ENCODE measurements at places on chromosomes 1 and 21.
A peak's percentile ranks its signal among the peaks of the same experiment; 100 is the strongest.

GRCh38 chr1:109802901-109803561, 39.3 kb upstream of the EPS8L3 start:
- DNase-seq = no peak

- no peak for DNase-seq
Observed at GRCh38 chr1:239262538-239262937, 123.8 kb upstream of the CHRM3 start.

DNA sequence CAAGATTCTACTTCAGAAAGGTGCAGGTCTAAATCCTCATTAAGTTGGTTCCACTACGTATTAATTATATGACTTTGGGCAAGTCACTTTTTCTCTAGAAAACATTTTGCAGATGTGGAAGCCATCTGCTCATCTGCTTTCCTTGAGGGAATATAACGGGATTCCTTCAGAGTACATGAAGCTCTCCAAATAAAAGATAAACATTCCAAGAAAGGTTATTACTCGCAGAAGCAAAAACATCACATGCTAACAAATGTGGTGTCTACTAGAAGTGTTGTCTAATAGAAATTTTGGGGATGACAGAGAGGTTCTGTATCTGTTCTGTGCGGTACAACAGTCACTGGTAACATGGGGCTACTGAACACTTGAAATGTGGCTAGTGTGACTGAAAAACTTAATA, 60.2 kb downstream of the NIBAN1 start:
- DNase-seq = no peak

DNA sequence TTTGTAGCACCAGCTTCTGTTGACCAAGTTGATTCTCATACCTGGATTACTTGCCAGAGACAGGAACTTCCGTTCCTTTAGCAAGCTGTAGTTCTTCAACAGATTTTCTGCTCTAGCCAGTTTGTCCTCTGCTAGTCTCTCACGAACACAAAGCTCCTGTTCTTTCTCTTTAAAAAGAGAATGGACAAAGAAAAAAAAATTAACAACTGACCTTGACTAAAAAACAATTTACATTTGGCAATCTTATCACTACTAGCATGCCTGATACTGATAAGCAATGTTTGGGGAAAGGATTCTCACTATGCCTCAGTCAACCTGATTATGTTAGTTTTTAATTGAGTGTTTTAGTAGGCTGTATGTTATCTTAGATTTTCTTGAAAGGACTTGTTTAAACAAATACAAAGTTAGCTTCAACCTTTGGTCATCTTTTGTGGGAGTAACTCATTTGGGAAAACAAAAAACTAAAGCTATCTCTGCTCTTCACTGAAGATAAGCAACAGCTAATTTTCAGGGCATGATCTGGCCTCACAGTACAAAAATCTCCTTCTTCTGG, 8.3 kb downstream of the NEK2 start:
- no peak for DNase-seq

GRCh38 chr1:41361495-41362356, 492 bp downstream of the FOXO6 start:
- DNase-seq = peak; percentile 26

- no peak for DNase-seq
Observed at GRCh38 chr1:175784831-175785230, 41.4 kb upstream of the TNR start.

- no peak for DNase-seq
Observed at GRCh38 chr1:188128761-188129160, 1300.0 kb downstream of the PLA2G4A start.

- DNase-seq = peak; percentile 47
Observed at GRCh38 chr1:156927215-156928042, 7.0 kb downstream of the LRRC71 start.

DNA sequence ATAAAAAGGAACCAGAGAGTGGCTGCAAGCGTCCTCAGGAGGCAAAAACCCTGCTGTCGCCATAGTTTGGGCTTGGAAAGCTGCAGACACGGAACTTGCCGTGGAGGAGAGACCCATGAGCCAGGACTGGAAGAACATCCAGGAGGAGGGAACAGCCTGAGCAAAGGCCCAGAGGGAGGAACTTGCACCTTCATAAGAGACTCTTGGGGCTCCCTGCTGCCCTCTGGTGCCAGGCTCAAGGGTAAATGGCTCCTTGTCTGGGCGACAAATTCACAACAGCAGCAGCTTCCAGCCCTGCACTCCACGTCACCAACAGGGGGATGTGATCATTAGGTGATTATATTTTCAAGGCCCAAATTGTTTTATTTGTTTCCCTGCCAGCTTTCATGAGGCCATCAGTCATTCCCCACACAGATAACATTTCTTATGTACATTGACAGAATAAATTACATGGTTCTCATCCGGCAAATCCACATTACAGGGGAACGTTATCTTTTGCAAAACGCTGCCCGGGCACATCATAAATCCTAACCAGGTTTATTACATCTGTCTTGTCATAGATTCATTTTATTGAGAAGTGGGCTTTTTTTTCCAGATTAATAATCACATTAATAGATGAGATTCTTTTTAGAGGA, 143.0 kb upstream of the GRIK3 start:
- no peak for DNase-seq

GRCh38 chr21:44925378-44925755, 4.7 kb upstream of the ITGB2 start:
- no peak for DNase-seq

- DNase-seq = no peak
Observed at GRCh38 chr1:161258439-161259344, at the start of gene PCP4L1. PCP4L1 (plus strand) TSS chr1:161258745; CDS start chr1:161258975, 230 bp downstream.

DNA sequence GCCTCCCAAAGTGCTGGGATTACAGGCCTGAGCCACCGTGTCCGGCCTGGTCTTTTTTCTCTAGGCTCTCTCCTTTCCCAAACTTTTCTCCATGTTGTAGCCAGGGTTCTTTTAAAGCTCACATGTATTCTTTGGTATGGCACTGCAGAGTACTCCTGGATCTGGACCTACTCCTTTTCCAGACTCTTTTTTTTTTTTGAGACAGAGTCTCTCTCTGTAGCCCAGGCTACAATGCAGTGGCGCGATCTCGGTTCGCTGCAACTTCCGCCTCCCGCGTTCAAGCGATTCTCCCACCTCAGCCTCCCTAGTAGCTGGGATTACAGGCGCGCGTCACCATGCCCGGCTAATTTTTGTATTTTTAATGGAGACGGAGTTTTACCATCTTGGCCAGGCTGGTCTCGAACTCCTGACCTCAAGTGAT, 602 bp upstream of the MED18 start:
- DNase-seq = no peak

DNA sequence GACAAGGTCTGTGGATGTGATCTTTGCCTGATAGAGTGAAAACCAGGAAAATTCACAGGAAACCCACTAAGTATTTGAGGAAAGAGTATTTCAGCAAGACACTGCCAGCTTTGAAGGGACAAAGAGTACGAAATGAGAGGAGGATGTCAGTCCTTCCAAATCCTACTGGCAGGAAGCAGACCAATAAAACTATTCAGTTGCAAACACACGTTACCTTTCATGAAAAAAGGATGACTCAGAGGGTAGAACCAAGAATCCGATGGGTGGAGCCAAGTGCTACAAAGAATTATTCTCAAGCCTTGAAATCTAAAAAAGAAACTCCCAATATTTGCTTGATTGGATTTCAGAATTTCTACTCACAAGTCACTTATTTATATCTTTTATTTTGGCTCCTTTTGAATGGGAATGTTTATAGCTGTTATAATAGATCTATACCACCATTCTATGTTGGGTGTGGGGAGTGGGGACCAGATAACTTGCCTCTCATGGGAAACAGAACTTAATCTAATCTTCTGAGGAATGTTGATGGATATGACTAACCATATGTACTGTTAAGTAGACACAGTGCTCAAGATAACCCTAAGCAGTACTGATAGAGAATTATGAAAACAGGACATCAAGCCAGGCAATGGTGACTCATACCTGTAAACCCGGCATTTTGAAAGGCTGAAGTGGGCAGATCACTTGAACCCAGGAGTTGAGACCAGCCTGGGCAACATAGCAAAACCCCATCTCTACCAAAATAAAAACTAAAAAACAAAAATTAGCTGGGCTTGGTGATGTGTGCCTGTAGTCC, 19.3 kb upstream of the HEATR1 start:
- DNase-seq = no peak

- DNase-seq = no peak
Observed at GRCh38 chr1:232795497-232796053, 9.6 kb upstream of the MAP10 start.

DNA sequence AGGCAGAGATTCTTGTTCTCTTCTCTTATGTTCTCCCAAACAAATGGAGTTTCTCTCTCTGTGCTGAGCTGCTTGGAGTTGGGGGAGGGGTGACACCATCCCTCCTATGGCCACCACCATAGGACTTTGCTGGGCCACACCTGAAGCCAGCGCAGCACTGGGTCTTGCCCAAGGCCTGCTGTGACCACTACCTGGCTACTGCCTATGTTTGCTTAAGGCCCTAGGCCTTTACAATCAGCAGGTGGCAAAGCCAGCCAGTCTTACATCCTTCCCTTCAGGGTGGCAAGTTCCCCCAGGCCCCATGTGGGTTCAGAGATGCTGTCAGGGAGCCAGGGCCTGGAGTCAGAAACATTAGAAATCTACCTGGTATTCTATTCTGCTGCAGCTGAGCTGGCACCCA, 6.3 kb upstream of the MTARC2 start:
- DNase-seq = no peak

DNA sequence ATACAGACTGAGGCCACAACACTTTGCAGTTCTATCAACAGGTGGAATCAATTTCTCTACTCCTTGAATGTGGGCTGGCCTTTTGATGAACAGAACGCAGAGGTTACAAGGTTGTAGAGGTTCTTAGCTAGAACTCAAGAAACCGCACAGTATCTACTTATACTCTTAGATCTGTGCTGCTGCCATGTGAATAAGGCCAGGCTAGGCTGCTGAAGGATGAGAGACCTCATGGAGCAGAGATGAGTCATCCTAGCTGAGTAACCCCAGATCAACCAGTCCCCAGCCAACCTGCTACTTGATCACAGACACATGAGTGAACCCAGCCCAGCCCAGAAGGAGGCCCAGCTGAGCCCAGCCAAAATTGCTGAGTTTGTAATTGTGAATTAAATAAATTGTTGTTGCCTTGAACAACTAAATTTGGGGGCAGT, 35.3 kb upstream of the BCAR3 start:
- DNase-seq = peak; percentile 5

- DNase-seq = no peak
Observed at GRCh38 chr1:185732951-185733350, 1.2 kb upstream of the HMCN1 start.
